ENCODE measurements at places on chromosomes 6 and 20. TPM values are rescaled to one million over a fixed set of nuclear protein-coding genes. Genes with fewer than 3 reads are reported as not detected.

Gene CLPSL1
- total RNA-seq, result not detected

Gene RIPPLY2
- not detected for total RNA-seq

Gene RIN2
- total RNA-seq, result 134 TPM

Gene TRIM40
- not detected for total RNA-seq

All from epithelial cell of umbilical artery (primary cell).